ENCODE measurements at places on chromosomes 11 and 22.
A peak's percentile ranks its signal among the peaks of the same experiment; 100 is the strongest.

DNA sequence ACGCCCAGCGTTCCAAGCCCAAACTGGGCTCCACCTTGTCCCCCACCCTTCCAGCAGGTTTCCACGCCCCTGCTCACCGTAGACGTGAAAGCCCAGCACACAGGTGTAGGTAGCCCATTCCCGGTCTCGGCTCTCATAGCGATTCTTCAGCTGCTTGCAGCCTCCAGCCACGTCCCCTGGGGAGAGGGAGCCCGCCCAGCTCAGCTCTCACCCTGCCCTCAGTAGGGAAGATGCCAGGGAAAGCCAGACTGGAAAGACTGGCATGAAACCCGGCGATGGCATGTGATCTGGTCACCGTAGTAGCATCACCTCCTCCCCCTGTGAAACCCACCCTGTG lies 1.4 kb upstream of the MTA2 start:
- DNase-seq: no peak

GRCh38 chr11:96893988-96894387 lies 504.2 kb downstream of the JRKL start:
- no peak for DNase-seq

DNA sequence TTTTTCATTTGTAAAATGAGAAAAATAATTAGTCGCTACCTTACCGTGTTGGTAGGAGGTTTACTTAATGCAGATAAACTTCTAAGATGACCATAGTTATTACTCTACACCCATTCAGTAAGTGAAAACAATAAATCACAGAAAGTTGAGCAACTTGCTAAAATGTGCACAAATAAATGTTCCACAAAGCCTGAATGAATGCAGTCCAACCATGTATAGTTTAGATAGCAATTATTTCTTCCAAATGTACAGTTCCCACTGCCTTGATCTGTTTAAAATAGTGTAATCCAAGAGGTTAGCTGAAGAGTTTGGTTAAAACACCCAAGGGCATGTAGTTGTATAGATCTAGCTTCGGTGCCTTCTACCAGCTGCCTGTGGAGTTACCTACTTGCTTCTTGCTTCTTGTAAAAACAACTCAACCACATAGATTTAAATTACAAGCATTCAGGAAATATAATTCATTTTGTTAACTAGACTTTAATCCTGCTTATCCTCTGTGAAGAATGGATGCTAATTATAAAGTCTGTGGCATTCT lies 106.3 kb upstream of the CARD18 start:
- DNase-seq: no peak

DNA sequence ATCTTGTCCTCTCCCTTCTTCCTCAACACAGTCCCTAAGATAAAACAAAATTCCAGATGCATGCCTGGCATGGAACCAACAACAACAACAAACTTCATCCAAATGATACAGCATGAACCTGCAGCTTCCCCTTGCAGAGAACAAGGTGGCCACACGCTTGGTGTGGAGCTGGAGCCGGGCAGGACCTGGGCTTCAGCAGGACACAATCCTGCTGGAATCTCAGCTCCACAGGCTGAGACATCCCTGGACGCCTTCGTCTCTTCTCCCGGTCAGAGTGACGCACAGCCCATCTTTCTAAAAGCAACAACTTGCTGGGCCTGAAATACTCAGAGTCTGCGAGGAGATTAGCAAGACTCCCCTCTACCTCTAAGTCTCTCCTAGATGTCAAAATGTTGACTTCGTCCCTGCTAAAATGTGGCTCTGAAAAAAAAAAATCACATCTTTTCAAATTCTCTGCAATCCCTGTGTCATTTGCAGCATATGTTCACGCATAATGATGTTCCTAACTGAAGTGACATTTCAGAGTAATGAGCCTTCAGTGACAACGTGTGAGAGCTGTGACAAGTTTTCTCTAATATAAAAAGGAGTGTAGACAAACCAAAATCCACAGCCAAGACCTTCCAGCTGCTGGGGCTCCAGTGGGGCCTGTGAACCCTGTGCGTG lies 1232.3 kb downstream of the TBC1D22A start:
- no peak for DNase-seq

DNA sequence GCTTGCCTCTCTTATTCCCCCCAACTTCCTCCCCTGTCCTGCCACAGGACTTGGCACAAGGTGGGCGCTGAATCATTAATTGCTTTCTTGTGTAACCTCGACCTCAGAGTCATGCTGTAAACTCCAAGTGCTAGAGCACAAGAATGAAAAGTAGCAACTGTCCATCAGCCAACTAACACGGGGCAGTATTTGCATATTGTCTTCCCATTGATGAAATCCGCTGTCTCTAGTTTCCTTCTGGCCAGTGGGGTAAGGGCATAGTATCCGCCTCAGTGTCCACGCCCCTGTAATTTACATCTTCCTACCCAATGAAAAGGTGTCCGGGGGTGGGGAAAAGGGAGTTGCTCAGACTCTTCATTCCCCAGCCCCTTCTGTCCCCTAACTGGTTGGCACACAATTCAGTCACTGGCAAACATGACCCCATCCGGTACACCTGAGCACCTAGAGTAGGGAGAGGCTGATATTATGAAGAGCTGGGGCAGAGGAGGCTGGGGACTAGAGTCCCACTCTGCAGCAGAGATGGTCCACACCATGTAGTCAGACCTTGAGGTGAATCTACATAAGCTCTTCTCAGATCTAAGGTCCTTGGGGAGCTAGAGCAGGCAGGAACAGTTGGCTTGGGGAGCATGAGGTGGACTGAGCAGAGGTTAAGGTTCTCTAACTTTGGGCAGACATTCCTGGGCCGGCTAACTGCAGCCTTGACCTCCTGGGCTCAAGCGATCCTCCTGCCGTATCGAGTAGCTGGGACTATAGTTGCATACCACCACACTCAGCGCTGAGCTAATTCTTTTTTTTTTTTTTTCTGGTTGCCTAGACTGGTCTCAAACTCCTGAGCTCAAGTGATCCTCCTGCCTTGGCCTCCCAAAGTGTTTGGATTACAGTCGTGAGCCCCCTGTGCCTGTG lies 6.8 kb upstream of the GGA1 start:
- DNase-seq: no peak

DNA sequence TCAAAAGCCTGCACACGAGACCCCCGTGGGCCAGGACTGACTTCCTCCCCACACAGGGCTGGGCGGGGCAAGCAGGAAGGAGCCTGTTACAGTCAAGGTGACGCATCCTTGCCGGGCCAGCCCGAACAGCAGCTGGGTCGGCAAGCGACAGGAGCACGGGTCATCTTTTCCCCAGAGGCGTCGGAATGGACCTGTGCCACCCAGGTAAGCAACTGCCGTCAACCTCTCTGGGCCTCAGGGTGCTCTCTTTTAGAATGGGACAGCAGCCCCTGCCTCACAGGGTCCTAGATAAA lies at the start of gene CYTH4:
TSS of gene CYTH4 (plus strand) at position 124 of the 293 bp plus-strand sequence. CDS start at position 186, 62 bp downstream.
- peak; percentile 65 for DNase-seq

DNA sequence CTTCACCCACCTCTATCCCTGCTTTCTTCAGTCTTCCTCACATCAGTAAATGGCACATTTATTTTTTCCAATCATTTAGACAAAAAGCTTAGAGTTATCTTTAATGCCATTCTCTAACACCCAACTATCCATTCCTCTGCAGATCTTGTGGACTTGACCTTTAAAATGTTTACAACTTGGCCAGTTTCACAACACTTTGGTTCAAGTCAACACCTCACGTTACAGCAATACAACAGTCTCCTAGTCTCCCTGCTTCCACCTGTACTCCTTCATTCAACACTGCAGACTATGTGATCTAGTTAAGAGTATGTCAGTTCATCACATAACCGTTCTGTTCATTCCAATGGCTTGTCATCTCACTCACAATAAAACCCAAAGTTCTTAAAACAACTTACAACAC lies 305.2 kb downstream of the SWAP70 start:
- DNase-seq: no peak

GRCh38 chr11:59289356-59290181 lies 69.1 kb upstream of the OR5AN1 start:
- no peak for DNase-seq

DNA sequence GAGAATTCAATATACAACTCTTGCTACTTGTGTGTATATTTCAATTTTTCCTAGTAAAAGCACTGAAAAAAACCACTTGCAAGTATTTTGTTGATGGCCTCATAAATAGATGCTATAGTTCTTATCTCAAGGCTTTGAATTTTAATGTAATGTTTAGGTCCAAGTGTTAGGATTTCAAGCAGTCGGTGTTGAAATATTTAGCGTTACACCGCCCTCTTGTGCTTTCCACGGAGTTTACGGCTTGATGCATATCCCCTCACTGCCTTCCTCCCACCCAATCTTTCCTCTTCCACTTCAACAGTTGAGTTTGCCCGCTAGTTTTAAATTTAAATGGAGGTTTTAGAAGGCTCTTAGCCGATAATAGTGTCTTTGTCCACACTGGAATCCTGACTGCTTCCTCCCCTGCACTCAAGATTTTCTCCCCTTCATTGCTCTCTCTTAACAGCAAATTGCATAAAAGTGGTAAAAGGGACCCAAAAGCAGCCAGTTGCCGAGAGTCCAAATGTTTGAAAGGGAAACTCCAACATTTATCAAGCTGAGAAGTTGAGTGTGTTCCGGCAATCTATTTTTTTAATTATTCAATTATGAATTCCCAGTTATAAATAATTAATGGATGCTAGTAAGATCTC lies 25.9 kb upstream of the HTATIP2 start:
- no peak for DNase-seq

DNA sequence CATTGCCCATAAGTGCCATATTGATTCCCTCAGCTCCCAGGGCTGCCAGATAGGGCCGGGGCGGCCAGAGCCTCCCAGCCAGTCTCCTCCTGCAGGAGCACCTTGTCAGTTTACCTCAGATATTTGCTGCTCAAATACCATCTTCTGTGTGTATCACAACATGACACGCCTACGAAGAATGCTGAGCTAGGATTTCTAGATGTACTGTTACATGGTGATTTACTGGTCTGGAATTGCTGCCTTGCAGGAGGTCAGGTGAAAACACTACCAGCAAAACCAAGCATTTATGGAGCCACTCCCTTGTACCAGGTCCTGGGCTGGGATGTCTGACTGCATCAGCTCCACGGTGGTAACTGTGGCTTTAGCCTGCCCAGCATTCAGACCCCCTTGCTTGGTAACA lies 11.8 kb downstream of the MICAL3 start:
- no peak for DNase-seq

- no peak for DNase-seq
Observed at GRCh38 chr22:30866216-30866615, 102.4 kb downstream of the MORC2 start.

- no peak for DNase-seq
Observed at GRCh38 chr11:92978271-92979111, 9.0 kb downstream of the MTNR1B start.

DNA sequence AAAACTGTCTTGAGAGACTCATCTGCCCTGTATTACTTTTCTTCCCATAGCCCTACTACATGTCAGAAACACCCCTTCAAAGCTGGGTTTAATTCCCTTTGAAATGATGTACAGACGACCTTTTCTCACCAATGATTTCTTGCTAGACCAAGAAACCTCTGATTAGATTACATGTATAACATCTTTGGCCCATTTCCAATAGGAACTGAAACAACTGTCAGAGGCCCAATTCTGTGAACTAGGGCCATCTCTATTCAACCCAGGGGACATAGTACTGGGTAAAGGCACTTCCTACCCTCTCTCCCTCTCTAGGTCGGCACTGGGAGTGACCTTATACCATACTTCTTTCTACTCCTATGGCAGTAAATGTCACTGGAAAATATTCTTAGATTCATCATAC lies 19.4 kb downstream of the NPAT start:
- no peak for DNase-seq

DNA sequence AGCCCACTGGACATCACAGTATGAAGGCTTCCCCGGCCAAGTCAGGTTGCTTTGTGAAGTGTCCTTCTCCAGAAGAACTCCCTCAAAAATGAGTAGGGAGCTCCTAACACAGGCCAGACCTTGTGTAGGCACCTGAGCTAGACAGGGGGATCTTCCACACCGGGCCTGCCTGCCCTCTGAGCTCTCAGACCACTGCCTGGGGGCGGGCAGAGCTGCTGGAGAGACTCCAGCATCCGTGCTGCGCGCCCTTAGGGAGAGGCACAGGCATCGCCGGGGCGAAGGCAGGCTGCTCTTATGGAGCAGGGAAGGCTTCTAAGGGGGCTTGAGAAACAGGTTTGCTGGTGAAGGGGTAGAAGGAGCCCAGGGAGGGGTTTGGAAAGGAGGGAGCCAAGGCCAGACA lies 4.4 kb downstream of the KCNJ5 start:
- no peak for DNase-seq

GRCh38 chr11:59025097-59025496 lies 61.0 kb upstream of the GLYATL1B start:
- DNase-seq: no peak

GRCh38 chr11:65060913-65061408 lies 2.6 kb upstream of the NAALADL1 start:
- DNase-seq: no peak

DNA sequence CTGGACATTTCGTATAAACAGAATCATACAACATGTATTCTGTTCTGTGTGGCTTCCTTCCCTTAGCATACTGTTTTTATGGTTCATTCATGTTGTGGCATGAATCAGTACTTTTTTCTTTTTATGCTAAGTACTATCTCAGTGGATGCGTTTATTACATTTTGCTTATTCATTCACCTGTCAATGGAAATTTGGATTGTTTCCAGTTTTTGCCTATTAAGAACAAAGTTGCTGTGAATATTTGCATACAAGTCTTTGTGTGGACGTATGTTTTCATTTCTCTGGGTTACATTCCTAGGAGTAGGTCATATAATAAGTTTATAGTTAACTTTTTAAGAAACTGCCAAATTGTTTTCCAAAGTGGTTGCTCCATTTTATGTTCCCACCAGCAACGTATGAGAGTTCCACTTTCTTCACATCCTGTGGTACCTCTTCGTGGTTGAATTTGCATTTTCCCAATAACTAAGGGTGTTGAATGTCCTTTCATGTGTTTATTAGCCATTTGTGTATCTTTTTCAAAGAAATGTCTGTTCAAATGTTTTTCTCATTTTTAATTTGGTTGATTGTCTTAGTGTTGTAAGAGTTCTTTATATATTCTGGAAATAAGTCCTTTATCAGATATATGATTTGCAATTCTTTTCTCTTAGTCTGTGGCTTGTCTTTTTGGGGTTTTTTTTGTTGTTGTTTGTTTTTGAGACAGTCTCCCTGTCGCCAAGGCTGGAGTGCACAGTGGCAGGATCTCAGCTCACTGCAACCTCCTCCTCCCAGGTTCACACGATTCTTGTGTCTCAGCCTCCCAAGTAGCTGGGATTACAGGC lies 46.0 kb upstream of the MICAL2 start:
- no peak for DNase-seq

DNA sequence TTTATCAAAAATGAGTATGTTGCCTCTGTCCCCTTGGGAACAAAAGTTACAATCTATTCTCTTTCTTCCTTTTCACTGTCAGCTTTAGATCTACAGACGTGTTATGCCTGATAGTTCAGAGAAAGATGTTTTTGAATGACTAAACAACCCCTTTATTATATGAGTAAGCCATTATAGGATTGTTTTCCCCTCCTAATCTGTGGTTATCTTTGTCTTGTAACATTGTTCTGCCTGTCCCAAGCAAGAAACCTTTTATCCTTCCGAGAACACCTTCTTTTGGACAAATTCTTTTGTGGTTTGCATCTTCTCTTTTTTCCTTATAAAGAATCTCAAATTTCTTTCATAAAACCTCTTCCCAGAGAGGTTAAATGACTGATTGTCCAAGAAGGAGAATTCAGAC lies 208.4 kb downstream of the DDX10 start:
- no peak for DNase-seq

All from CD4-positive, alpha-beta memory T cell (primary cell).